ENCODE measurements at places on chromosomes 5 and 9.

DNA sequence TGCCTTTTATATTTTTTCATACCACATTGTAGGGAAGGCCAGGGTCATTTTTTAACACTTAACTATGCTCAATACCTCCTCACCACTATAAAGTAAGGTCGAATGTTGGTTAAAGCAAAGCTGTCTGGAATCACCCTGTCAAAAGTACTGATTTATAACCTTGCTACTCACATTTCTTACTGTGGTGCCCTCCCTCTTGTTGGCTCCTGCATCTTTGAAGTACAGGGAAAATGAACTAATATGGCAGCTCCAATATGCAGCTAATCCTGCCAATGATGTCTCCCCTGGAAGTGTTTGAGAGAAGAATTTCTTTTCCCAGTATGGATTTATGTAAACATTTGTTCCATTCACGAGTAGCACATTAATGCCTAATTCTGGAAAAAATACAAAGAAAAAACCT is 108.4 kb upstream of the RPS23 start:
- DNase-seq = no peak

GRCh38 chr9:75001719-75002421 is 26.2 kb downstream of the CARNMT1 start:
- no peak for DNase-seq

GRCh38 chr5:172707285-172708182 is 63.5 kb downstream of the DUSP1 start:
- DNase-seq = no peak

DNA sequence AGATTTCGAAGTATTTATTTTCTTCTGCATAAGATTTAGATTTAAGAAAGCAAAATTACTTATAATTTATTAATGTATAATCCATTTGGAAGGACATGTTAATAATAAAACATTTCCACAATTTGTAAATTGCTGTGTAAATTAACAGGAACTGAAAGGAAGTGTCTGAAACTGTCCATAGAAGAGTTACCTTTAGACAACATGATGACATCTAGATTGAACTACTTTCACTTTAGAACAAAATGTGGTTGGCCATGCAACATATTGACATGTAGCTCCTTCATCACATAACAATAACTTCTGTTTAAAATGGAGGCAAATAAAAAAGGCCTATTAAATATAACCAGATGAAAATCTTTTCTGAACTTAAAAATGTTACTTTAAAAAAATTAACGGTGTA is 1849.5 kb upstream of the ACO1 start:
- no peak for DNase-seq

GRCh38 chr9:26748449-26749058 is 144.0 kb downstream of the CAAP1 start:
- no peak for DNase-seq

DNA sequence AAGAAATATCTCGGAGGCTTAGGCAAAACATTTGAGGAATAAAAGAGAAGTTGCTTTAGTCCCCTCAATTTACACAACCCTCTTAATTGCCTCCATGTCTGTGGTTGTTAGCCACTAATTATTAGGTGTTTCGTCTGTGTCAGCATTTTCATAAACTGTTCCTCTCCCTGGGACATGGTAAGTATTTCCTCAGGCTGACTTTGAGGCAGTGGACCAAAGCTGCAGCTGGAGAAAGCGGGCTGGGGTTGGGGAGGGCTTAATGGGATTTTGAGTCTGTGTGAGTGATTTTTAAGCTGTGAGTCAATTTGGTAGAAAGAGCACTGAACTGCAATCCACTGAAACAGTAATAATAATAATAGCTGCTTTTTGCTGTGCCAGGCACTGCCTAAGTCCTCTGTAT is 13.0 kb upstream of the TTC1 start:
- DNase-seq = no peak

- no peak for DNase-seq
Observed at GRCh38 chr9:34310215-34310614, 18.9 kb downstream of the KIF24 start.

DNA sequence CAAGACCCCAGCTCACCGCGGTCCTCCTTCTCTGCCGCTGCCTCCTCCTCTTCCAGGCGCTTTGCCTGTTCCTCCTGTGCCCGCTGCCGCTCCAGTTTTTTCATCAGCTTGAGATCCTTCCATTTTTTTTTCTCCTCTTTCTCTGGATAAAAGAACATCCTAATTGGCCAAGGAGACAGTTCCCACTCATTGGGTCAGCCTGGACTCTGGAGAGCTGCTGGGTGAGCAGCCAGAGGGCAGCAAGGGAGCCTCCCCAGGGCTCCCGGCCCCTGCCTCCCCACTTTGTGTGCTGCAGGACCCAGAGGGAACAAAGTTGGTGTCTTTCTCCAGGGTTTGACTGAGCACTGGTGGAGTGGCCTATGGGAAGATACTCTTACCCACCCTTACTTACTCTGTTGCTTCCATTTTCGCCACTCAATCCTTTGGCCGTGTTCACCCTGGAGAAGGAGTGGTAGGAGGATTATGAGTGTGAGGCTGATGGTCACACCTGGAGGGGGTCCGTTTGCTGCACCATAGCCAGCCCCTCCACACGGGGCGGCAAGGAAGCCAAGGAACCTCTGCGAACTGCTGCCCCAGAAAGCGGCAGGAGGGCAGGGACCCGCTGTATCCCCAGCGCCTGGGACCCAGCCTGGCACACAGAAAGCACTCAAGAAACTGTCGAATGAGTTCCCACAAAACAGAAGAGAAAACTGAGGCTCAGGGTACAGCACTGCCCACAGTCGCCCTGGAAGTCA is 708 bp downstream of the SPOUT1 start:
- no peak for DNase-seq

DNA sequence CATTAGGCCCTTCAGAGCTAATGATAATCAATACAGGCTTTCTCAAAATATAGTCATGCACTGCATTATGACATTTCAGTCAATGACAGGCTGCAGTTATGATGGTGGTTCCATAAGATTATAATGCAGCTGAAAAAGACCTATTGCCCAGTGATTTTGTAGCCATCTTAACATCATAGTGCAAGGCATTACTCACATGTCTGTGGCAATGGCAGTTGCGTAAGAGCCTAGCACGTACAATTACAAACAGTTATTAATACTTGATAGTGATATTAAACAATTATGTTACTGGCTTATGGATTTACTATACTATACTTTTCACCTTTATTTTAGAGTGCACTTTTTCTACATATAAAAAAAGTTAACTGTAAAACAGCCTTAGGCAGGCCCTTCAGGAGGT is 214.8 kb downstream of the ISL1 start:
- DNase-seq = no peak

DNA sequence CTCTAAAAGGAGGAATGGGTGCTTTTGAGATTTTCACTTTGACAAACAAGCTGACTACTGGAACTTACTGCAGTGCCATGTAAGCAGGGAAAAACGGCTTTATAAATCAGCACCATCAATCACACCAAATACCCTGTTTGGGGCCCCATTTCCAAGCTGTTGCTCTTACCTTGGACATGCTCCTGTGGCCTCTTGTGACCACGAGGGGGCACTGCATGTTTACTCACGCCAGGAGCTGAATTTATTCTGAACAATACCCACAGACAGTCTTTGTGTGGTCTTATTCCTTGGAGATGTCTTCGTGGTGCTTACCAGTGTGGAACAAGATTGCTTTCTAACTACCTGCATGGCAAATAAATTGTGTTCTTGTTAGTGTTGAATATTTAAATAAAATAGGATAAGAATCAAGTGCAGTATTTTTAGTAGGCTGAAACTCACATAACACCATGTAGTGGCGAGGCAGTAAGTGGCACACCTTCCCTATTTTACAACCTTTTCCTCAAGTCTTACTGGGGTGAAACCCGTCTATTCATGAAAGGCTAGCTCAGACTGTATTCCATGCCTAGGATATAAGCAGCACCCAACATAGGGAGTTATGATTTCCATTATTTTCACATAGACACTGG is 155.5 kb upstream of the NMUR2 start:
- DNase-seq = no peak

DNA sequence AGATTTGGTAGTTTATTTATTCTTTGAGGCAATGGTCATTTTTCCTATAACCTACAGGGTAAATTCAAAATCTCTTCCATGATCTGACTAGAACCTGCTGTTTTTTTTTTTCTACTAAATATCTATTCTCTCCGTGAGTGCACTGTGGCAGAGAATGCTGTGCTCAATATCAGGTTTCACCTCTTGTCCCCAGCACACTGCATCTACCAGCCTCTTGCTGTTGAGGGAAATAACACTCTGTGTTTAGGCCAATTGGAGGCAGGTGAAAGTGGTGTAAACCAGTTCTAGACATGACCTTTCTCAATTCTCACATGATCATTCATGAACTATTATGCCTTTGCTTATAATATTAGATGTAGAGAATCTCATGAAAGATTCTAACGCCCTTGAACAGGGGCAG is 2365.9 kb downstream of the MAT2B start:
- no peak for DNase-seq

DNA sequence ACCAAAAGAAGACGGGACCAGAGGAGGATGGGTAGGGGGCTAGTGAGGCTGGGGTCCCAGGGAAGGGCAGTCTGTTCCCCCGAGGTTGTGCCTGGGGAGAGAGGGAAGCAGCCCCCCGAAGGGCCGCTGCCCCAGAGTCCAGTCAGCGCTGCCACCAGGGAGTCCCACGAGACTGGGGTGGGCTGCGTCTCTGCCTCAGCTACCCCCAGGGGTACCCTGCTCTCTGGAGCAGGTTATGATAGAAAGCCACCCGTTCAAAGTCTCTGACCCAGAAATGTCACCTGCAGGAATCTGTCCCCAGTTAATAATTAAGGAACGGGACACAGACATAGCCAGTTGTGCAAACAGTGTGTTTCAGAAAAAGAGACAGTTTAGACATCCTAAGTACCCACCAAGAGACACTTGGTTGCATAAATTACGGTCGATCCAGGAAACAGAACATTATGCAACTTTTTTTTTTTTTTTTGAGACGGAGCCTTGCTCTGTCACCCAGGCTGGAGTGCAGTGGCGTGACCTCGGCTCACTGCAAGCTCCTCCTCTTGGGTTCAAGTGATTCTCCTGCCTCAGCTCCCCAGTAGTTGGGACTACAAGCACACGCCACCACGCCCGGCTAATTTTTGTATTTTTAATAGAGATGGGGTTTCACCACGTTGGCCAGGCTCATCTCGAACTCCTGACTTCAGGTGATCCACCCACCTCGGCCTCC is 10.7 kb upstream of the AGPAT2 start:
- no peak for DNase-seq

GRCh38 chr5:72892846-72893245 is 63.0 kb upstream of the FCHO2 start:
- no peak for DNase-seq

- no peak for DNase-seq
Observed at GRCh38 chr5:68285851-68286611, 70.5 kb downstream of the PIK3R1 start.

GRCh38 chr9:135037521-135038250 is 49.8 kb upstream of the OLFM1 start:
- DNase-seq = no peak

GRCh38 chr9:27280860-27281259 is 16.1 kb downstream of the EQTN start:
- DNase-seq = no peak

- DNase-seq = no peak
Observed at GRCh38 chr5:144844086-144844485, 673.4 kb downstream of the KCTD16 start.

DNA sequence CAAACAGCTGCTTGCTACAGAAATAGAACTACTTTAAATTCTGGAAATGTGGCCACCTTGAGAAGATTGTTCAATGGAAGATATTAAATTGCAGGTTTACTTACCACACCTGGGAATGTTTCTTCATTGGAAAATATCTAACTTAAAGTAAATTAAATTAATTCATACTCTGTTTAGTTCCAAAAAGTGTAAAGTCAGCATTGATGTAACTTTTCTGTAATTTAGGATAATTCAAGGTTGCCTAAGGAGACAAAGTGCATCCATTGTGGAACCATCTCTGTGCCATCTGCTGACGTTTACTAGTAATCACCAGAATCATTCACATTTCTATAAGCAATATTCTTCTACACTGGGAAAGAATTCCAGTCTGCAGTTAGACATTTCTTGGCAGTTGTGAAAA is 53.0 kb downstream of the FAM170A start:
- DNase-seq = no peak

DNA sequence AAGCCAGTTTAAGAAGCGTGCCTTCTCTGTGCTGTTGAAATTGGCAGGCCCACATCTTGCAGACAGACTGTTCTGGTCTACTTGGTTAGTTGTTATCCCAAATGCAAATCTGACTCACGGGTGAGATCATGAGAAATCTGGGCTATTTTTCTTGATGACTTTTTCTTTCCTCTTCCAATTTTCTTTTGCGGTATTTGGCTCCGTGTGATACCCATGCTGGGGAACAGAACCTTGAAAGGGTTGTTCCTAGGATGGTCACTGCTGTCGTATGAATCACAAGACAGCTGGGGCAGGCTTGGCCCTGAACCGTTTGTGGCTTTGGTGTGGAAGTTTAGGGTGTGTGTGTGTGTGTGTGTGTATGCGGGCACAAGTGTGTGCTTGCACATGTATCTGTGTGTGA is 24.6 kb downstream of the PDZD2 start:
- no peak for DNase-seq

GRCh38 chr9:3277200-3277599 is 248.6 kb downstream of the RFX3 start:
- no peak for DNase-seq

- DNase-seq = no peak
Observed at GRCh38 chr5:59139695-59140094, 556.8 kb downstream of the RAB3C start.

DNA sequence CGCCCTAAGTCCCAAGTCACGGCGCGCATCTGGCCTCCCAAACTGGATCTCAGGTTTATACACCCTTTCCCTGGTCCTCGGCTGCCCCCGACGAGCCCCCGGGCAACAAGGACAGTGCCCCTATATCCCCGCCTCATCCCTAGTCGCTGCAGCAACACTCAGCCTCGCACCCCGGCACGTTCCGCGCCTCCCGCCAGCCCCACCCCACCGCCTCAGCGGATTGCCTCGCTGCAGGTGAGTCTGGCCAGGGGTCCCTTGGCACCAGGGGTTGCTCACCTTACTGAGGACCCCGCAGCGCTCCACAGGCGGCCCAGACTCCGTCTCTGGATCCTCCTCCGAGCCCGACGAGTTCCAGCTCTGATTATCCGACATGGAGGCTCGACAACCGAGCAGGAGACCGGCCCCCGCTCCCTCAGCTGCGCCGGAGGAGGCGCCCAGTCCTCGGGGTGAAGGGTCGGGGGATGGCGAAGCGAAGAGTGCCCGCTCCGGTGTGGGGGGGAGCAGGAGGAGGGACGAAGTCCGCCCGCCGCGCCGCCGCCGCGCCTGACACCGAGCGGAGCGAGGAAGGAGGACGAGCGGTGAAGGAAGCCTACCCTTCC is 494 bp downstream of the CERT1 start:
- peak; percentile 6 for DNase-seq

DNA sequence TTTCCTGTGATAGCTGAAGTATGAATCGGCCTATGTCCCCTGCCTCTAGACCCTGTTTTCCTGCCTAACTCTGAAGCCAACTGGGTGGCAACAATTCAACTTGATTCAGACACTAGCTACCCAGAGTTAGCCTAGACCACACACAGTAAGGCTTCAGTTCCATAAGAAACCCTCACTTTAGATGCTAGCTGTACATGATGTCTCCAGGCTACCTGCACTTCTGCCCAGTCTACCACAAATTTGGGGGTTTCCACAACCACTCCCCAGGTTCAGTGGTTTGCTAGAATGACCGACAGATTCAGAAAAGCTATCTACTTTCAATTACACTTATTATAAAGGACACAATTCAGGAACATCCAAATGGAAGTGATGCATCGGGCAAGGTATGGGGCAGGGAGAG is 119.4 kb upstream of the VLDLR start:
- DNase-seq = no peak

GRCh38 chr5:131649161-131649560 is 14.1 kb upstream of the RAPGEF6 start:
- no peak for DNase-seq

GRCh38 chr9:32551276-32552051 is 663 bp upstream of the SMIM27 start:
- no peak for DNase-seq

Measured in stimulated activated CD8-positive, alpha-beta memory T cell treated with anti-CD3 and anti-CD28 coated beads, Interleukin-7, amount 100 ng/mL, for 1 hour (primary cell).